ENCODE measurements at places on chromosomes 12 and 14. TPM values are rescaled to one million over a fixed set of nuclear protein-coding genes. Genes with fewer than 3 reads are reported as not detected.

Gene SERPINA9
- not detected for total RNA-seq

Gene SIX6
- total RNA-seq = not detected

DNA sequence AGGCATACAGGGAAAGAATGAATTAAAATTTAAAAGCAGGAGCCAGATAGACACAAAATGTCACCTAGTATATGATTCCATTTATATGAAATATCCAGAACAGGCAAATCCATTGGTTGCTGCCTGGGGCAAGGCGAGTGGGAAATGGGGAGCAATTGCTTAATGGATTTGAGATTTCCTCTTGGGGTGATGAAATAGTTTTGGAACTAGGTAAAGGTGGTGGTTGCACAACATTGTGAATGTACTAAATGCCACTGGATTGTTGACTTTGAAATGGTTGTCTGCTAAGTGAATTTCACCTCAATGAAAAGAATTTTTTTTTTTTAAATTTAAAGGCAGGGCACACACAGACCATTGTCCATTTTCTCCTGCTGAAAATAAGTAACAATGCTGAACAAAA is 61.9 kb downstream of the ABCC9 start:
- no peak for DNase-seq

GRCh38 chr12:31729705-31730104 is 884 bp upstream of the AMN1 start:
- no peak for DNase-seq

DNA sequence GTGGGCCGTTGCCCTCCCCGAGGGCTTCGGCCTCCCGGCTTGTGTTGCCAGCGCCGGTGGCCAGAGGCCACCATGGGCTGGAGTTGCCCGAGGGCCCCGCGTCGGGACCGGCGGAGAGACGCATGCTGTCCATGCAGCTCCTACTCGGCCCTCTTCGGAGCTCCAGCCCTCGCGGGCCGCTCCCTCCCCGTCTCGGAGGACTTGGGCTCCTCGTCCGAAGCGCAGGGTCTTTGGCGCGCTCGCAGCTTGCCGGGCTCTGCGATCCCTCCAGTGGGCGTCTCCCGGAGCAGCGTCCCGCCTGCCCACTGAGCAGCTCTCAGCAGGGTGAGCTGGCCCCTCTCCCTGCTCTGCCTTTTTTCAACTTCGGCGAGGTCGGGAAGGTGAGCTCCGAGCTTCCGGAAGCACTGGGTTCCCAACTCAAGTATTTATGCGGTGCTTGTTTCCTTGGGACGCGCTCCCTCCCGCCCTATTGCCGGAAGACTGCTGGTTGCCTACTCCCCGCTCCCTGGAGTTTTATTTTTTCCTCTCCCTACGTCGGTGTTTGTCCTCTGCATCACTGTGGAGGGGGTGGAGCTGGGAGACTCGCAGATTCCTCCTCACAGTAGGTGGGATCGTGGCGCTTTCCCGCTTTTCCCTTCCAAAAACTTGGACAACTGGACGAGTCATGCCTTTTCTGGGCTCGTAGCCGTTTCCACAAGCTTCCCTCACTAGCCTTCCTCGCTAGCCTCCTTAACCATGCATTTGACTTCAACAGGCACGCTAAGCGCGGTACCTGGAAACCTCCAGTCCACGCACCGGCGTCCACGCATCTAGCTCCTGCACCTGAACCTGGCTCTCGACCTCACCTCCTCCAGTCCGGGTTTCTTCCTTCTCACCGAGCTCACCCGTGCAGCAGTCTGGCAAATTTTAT is at the start of gene AVPR1A:
Gene AVPR1A, minus strand, starts transcription at position 489 of the 910 bp plus-strand sequence. Its CDS starts 365 bp downstream, at position 124.
- DNase-seq = no peak
